K562 (cell line): ENCODE measurements at places on chromosomes 6 and 20. TPM values are rescaled to one million over a fixed set of nuclear protein-coding genes. Genes with fewer than 3 reads are reported as not detected.
A peak's percentile ranks its signal among the peaks of the same experiment; 100 is the strongest.

DNA sequence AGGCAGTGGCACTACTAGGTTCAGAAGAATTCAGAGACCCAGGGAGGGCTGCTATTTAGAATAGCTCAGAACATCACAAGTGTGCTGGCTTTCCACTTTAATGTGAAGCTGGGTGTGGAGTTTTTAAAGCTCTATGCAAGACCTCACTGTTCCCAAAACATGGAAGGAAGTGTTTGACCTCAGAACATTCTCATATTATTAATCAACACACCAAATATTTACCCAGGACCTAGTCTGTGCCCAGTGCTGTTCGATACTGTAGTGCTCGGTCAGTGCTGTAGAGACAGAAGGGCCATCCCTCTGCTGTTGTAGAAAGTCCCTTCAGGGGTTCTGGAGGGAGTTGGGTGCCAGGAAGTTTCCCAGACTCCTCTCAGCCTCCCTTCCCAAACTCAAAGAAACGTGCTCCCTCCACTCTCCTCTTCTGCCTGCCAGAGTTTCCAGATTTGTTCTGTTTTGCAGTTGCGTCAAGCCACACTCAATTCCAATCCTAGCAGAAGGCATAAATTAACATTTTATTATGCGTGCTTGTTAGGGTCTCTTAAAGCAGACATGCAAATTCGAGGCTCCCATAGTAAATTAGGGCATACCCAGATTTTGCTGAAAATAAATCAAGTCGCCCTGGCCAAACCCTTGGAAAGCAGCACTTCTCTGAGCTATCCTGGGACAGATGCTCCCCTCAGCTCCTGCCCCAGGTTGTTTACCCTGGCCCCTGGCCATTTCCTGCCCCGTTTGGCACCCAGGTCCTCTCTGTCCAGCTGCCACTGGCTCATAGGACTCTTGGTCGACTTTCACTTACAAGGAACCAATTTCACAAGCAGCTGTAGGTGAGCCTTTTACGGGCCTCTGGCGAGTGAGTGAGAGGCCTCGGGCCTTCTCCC is 248.6 kb downstream of the HIVEP2 start:
- no peak for DNase-seq

GRCh38 chr6:154482858-154483257 is 27.6 kb downstream of the CNKSR3 start:
- no peak for DNase-seq

- no peak for DNase-seq
These were observed 105.6 kb downstream of the FARS2 start for GRCh38 chr6:5366941-5367340.

GRCh38 chr6:151024597-151024996 is 159.1 kb downstream of the MTHFD1L start:
- DNase-seq = no peak

GRCh38 chr20:43388268-43389002 is 69.3 kb upstream of the SRSF6 start:
- peak; percentile 32 for DNase-seq

DNA sequence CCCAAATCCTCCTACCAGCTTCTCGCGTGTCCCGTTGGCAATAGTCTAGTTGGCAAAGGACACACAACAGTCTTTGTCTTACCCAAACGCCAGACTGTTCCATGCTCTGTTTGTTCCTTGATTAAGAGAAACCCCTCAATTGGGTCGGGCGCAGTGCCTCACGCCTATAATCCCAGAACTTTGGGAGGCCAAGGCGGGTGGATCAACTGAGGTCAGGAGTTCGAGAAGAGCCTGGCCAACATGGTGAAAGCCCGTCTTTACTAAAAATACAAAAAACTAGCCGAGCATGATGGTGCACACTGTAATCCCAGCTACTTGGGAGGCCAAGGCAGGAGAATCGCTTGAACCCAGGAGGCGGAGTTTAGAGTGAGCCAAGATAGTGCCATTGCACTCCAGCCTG is 153.7 kb downstream of the GRM4 start:
- DNase-seq = no peak

DNA sequence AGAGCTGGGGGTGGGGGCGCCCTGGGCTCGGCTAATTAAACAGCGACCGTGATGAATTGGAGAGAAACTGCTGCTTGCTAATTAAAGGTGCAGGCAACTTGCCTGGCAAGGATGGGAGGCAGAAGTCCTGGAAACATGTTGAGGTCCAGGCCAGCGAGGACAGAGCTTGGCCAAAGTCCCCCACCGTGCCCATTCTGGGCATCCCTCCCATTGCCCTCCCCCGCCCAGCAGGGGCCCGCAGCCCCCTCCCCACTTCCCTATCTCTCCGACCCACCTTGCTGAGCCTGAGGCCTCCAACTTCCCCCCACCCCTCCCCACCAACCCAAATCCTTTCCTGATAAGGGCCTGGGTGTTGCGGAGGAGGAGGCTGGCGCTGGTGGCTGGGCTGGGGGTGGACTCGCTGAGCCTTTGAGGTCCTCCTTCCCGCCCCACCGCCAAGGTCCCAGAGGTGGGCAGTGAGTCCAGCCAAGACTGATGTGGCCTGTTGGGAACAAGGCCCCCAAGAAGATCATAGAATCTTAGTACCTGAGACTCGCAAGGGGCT is 23.3 kb downstream of the C20orf203 start:
- DNase-seq = peak; percentile 84

GRCh38 chr6:90098001-90098531 is 198.6 kb downstream of the BACH2 start:
- no peak for DNase-seq

GRCh38 chr6:119350202-119350951 is 816 bp upstream of the MAN1A1 start:
- no peak for DNase-seq

GRCh38 chr20:57211908-57212533 is 54.4 kb downstream of the BMP7 start:
- no peak for DNase-seq

Gene STMN3
- 50.2 and 52.4 TPM in 2 replicates for total RNA-seq

Gene NHSL1
- 0.20 and 0.25 TPM in 2 replicates for total RNA-seq

Gene TSBP1
- not detected in 2 replicates for total RNA-seq

Gene C4A
- 7.6 and 9.3 TPM in 2 replicates for total RNA-seq
